Fibroblast of skin of left quadriceps (primary cell): ENCODE measurements at places on chromosomes 4 and X.

DNA sequence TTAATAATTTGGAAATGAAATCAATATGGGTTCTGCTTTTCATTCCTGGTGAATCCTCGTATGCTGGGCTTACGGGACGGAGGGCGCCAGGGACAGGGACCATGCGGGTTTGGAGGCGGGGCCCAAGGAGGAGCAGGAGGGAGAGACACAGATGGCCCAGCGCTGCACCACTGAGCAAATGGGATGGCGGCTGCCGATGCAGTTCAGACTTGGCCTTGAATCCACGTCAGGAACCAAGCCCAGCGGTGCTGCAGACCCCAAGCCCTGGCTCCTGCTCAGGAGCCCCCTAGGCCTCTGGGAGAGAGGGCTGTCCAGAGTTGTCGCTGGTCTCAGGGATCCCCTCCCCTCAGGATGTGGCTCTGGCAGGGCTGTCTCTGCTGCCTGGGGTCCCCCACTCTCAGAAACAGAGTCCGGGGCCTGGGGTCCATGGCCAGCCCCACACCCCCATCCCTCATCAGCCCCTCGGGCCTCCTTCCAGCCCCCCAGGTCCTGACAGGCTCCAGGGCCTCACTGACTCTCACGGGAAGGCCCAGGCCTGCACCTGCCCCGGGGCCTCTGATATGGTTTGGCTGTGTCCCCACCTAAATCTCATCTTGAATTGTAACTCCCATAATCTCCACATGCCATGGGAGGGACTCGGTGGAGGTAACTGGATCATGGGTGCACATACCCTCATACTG is 75.2 kb downstream of the FAM53A start:
- DNase-seq, result no peak

- DNase-seq, result peak; percentile 66
These were observed 119.7 kb upstream of the RBPJ start for GRCh38 chr4:26201120-26201519.

DNA sequence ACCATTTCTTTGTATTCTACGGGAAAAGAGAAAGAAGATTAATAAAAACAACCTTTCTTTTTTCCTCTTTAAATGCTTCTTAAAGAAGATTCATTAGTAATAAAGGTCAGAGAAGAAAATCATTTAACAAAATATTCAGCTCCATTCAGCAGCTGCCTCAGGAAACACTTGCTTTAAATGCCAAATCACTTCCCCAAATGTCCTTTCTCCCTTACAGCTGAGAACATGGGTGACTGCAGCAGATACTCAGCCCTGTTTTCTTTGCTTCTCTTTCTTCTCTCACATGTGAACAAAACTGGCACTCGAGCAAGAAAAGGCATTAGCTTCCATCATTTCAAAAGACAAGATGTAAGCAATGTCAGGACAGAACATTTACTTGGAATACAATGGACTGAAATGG is 120.2 kb downstream of the INPP4B start:
- DNase-seq, result no peak

DNA sequence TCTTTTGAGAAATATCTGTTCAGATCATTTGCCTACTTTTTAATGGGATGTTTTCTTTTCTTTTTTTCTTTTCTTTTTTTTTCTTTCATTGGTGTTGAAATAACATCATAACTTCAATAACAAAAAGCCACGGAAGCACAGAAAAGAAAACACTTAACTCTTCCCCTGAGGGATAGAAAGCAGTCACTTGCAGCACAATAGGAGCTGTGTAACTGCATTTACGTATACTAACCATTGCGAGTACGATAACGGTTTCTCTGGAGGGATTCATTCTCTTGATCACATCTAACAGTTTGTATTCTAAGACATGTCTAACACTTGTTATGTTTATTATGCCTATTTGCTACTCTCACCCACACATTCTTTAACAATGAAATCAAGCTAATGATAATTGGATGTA is 27.3 kb downstream of the C4orf46 start:
- no peak for DNase-seq

GRCh38 chr4:53717064-53717549 is 125.8 kb upstream of the LNX1 start:
- no peak for DNase-seq

GRCh38 chrX:149458586-149458985 is 46.5 kb downstream of the IDS start:
- DNase-seq, result no peak

DNA sequence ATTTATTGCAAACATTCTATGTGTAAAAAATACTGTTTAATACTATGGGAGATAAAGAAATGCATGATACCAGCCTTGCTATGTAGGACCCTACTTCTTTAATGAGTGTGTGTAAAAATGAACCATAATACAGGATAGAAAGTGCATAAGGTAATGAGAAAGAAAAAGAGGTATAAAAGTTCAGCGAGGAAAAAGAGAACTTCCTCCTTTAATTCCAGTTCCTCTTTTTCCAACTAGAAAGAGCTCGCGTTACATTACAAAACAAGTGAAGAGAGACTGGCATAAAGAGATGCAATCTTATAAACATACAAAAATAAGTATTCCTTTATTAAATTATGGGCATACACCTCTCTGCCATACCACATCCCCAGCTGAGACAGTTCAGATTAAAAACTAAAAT is 77.4 kb downstream of the ANKRD17 start:
- DNase-seq, result no peak

DNA sequence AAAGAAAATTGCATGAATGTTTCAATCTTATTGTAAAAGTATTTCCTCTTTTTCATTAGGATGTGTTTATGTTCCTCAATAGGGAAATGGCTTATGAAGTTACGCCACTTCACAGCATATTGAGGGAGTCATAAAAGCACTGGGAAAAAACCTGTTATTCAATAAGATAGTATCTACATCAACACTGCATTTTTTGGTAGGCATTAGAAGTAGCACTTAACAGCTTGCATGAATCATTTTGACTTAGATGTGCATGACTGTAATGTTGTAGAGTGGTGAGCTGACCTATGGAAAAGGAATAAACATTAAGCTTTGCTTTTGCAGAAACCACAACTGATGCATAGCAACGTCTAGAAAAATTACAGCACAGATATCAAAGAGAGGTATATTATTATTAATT is 111.2 kb upstream of the GRXCR1 start:
- no peak for DNase-seq

DNA sequence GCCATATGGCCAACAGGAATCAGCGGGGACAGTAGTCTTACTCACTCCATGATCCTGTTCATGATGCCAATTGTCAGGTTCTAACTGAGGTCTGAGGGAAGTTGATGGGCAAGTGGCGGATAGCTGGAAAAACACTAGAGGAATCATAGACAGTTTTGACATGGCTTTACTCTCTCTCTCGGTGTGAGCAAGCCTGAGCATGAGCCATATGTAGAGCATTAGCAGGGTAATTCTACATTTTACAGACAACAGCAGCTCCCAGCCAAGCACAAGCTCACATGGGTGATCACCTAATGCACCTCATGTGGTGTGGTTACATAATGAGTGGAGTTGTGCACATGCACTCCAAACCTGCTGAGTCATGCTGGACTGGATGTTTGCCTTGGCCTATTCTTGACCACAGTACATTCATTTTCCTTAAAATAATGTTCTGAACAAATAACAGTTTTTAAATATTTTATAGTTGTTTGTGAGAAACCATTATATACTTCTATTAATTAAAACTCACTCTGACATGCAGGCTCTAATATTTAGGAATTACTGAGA is 429.2 kb downstream of the GPAT3 start:
- no peak for DNase-seq

- DNase-seq, result peak; percentile 88
These were observed 378.4 kb downstream of the ANKRD50 start for GRCh38 chr4:124334119-124334518.

DNA sequence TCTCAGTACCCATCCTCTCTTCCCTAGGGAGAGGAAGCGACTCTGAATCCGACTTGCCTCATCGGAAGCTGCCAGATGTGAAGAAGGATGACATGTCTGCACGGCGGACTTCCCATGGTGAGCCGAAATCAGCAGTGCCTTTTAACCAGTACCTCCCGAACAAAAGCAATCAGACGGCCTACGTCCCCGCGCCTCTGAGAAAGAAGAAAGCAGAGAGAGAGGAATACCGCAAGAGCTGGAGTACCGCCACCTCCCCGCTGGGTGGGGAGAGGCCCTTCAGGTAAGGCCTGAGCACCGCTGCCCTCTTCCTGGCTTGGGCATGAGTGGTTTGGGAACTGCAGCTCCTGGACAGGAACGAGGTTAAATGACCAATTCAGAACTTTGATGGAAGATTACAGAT is 81.2 kb downstream of the LIMCH1 start:
- no peak for DNase-seq

GRCh38 chr4:123421227-123421936 is 24.8 kb downstream of the SPRY1 start:
- DNase-seq, result no peak

- no peak for DNase-seq
These were observed 120.2 kb upstream of the NDST4 start for GRCh38 chr4:115233600-115233999.

DNA sequence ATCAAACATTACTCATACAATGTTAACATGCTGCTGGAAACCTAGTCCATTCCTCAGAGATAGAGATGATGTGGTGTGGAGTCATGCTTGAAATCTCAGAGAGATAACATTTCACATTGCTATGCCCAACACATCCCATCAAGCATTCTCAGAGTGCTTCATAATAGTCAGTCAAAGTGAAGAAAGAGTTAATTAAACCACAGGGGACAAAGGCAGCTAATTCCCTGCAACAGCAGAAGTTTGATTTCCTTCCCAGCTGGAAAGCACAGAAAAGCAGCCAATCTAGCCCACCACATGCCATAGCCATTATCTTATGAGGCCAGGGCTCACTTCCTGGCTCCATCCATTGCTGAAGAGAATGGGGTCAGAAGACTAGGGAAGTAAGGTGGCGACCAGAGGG is 8.9 kb downstream of the KDR start:
- DNase-seq, result no peak

GRCh38 chr4:184817494-184818215 is 8.1 kb downstream of the ACSL1 start:
- no peak for DNase-seq

- DNase-seq, result no peak
These were observed 28.0 kb upstream of the GLRA2 start for GRCh38 chrX:14501327-14501726.

DNA sequence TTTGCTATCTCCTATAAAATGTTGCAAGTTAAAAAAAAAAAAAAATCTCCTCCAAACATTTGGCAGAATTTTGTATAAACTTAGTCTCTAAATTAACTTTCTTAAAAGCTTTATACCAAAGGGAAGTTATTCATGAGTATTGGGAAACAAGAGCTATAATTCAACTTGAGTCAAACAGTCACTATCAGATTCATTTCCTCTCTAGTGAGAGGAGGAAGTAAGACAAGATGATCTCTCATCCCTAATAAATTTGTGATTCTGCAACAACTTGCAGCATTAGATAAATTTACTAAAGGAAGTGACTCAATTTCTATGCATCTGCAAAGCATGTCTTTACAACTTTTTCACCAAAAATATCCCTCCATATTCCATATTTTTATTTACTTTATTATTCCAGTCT is 135.4 kb upstream of the GNPDA2 start:
- DNase-seq, result no peak

GRCh38 chr4:54941994-54942552 is 183.3 kb downstream of the KDR start:
- DNase-seq, result no peak

DNA sequence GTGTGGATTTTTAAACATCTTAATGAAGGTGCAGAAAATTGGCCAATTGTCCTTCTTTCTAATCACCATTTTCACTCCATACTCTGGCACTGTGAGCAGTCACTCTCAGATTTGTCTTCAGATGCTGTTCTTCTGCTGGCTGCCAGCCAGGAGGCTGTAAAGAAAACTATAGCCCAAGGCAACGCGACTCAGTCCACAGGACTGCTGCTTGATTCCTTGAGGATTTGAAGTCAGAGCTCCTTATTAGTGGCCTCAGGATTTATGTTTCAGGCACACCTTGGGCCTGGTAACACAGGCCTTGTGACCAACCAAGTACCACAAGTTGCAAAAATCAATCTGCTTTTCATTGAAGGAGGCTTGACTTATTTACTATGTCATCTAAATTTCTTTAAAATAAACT is 342.6 kb downstream of the GPM6A start:
- no peak for DNase-seq

DNA sequence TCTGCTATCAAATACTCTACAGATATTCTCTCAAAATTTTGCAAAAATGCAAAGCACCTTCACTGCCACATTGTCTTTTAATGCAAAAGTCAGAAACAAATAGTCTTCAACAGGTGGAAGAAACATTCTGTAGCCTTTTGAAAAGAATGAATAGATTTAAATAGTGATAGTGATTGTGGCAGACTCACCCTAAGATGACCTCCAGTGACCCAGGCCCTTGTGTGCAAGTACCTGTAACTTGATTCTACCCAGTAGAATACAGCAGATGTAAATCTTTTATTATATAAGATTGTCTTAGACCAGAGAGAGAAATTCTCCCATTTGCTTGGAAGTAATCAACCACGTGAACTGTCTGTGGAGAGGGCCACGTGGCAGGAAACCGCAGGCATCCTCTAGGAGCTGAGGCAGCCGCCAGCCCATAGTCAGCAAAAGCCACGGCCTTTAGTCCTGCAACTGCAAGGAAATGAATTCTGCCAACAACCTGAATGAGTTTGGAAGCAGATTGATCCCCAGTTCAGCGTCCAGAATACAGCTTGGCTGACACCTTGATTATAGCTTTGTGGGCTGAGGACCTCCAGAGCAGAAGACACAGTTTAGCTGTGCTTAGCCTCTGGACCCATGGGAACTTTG is 272.5 kb downstream of the ARHGAP10 start:
- no peak for DNase-seq

GRCh38 chr4:139633195-139633594 is 32.4 kb upstream of the MGST2 start:
- DNase-seq, result no peak

GRCh38 chrX:38803243-38803587 is 2.0 kb downstream of the MID1IP1 start:
- DNase-seq, result no peak

DNA sequence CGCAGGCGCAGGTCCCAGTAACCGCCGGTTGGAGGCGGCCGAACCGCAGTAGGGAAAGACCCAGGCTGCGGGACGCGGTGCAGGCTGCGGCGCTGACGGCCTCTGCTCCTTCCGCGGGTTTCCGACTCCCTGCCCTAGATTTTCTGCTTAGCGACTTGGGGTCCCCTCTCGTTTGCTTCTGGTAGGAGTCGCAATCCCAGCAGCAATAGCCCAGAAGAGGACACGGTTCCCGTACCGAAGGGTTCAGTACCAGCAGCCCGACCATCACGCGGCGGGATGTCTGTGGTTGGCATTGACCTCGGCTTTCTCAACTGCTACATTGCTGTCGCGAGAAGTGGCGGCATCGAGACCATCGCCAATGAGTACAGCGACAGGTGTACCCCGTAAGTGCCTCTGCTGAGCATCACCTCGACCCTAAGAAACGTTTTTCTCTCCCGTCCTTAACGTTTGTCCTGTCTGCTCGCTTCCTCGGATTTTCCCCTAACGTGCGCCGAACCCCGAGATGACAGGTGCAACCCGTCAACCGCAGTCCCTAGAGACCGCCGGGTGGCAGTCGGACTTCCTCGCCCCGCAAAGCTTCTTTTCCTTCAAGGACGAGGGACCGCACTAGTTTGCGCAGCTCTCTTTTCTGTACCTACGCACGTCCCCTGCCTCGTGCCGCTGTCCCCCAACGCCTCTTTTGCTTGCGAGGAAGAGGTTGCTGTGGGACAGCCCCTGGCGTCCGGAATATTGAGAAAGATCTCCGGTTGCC is at the start of gene HSPA4L:
HSPA4L (plus strand) TSS at position 48 of the 751 bp plus-strand sequence; CDS start at position 277, 229 bp downstream.
- DNase-seq, result no peak
